ENCODE measurements at places on chromosomes 2 and 18. TPM values are rescaled to one million over a fixed set of nuclear protein-coding genes. Genes with fewer than 3 reads are reported as not detected.

REG1B gene
- not detected for total RNA-seq

RAX gene
- total RNA-seq = not detected

AFG3L2 gene
- total RNA-seq = 143 TPM

RGPD4 gene
- total RNA-seq = 0.10 TPM

COL4A3 gene
- total RNA-seq = 4.5 TPM

OST4 gene
- 374 TPM for total RNA-seq

CDH20 gene
- total RNA-seq = not detected

EFEMP1 gene
- 50.7 TPM for total RNA-seq

GRCh38 chr2:173159791-173160463 is 84.3 kb downstream of the MAP3K20 start:
- DNase-seq = peak; percentile 83

DNA sequence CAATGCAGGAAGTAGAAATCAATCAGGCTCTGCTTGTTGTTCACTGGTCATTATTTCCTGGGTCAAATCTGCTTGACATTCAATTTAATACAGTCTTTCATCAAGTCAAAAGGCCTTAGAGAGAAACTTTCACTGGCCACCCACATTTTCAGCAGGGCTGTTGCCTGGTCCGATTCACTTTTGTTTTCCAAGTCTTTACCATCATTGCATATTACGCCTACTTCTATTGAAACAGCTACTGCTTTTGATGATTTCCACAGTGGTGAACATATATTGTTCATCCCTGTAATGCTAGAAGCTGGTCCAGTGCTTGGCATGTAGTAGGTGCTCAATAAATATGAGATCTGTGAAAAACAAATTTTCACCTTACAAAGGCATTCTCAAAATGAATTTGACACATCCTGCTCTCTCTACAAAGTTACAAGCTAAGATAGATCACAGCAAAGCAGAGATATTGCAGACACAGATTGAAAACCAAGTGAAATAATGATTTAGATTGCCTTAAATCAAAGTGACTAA is 600.1 kb downstream of the ARHGAP15 start:
- DNase-seq = no peak

GRCh38 chr2:108594982-108595464 is 60.8 kb downstream of the LIMS1 start:
- no peak for DNase-seq

DNA sequence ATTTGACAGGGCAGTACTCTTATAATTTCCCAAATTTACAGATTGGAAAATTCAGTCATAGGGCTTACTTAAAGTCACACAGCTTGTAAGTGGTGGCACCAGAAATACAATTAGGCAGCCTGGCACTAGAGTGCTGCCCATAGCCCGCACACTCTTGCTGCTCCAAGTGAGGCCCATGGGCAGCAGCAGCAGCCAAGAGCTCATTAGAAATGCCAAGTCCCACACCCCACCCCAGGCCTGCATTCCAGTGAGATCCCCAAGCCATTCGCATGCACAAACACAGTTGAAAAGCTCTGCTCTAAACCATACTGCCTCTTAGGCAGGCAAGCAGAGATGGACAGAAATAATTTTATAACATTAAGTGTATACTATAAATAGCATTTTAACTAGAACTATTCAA is 379.3 kb upstream of the PKDCC start:
- no peak for DNase-seq

- no peak for DNase-seq
These were observed 75.8 kb upstream of the ZEB2 start for GRCh38 chr2:144595686-144596072.

GRCh38 chr2:42558827-42559226 is 9.6 kb upstream of the MTA3 start:
- no peak for DNase-seq

- DNase-seq = no peak
These were observed 332.5 kb upstream of the TNP1 start for GRCh38 chr2:217192366-217192765.

DNA sequence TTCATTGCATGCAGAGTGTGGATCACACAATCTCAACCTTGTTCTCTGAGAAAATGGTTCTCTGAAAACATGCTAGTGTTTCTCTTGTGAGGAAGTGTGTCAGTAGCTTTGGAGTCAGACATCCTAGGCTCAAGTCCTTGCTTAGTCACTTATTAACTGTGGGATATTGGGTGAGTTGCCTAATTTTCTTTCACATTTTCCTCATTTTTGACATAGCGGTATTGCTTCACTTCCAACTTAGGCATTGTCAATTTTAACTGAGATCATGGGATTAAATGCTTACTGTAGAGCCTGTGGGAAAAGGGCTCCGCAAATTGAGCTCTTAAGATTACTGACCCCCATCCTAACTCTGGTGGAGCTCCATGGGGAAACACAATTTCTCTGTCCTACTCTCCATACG is 622.2 kb downstream of the CNTNAP5 start:
- no peak for DNase-seq

DNA sequence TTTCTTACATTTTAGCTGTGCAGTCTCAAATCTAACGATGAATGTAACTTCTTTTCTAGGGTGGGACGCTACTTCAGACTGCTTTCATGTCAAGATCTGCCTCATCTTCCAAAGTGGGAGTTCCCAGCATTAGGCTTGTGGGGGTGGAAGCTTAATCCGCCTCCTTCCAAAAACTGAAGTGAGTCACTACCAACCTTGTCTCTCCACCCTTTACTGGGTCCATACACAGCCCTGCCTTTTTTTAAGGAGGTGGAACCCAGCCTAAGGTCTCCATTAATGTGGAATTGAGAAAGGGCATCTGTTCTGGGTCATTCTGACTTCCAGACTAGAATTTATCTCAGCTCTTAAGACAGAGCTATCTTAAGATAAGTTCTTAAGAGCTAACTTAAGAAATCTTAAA is 42.0 kb upstream of the NFE2L2 start:
- DNase-seq = no peak

GRCh38 chr2:203619267-203619878 is 84.3 kb upstream of the RAPH1 start:
- DNase-seq = no peak

- DNase-seq = no peak
These were observed 140.3 kb downstream of the CYRIA start for GRCh38 chr2:16525265-16525887.

GRCh38 chr2:108805782-108806181 is 19.2 kb downstream of the CCDC138 start:
- no peak for DNase-seq

GRCh38 chr18:39058386-39059000 is 1492.9 kb upstream of the CELF4 start:
- DNase-seq = no peak

DNA sequence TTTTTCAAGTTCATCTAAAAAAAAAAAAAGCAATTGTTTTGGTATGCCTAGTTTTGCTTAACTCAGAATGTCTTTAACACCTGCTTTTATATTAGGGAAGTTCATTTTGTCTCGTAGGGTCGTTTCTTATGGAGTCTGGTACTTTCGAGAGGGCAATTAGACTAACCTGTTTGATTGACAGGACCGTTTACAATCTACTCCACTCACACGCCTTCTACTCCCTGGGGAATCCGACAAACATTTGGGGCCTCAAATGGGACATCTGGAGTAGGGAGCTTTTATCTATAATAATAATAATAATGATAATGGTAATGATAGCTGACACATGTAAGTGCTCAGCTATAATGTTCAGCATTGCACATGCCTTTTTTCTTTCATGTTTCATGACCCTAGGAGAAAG is 261.6 kb upstream of the RASGRP3 start:
- no peak for DNase-seq

DNA sequence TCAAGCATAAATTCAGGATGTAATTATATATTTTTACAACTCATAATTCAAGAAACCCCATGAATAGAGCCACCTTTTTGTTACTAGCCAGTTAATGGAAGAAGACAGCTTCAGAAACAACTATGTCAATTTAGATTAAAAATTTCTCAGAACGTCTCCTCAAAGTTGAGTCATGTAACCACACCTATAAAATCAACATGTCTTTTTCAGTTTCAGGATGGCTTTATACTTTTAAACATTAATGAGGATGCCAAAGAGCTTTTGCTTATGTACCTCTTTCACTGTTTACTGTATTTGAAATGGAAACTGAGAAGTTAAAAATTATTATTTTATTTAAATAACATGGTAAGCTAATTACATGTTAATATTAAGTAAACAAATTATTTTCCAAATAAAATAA is 280.1 kb downstream of the PTH2R start:
- DNase-seq = no peak

- no peak for DNase-seq
These were observed 793.4 kb downstream of the SATB2 start for GRCh38 chr2:198664321-198664720.

DNA sequence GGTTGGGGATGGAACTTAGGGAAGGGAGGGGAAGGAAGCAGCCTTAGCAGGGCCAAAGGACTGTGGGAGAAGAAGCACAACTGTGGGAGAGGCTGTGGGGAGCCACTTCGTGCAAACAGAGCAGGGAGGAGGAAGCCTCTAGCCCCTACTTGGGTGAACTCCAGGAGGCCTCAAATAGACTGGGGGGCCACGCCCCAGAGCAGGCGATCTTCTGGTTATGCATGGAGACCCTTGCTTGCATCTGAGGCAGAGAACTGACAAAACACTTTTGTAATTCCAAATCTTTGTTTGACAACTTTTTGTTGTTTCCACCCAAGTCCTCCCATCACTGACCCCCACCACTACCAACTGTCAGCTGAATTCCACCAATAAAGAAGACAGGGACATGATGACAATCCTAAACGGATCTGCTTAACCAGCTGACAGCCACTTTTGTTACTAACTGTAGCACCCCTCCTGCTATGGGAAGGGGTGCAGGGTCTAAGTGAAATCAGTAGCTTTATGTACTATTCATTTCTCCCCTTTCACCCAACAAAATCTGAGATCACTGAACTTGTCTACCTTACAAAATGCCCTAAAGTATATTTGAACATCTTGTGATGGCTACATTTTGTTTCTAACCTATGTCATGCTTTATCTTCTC is 80.5 kb upstream of the CPO start:
- no peak for DNase-seq

DNA sequence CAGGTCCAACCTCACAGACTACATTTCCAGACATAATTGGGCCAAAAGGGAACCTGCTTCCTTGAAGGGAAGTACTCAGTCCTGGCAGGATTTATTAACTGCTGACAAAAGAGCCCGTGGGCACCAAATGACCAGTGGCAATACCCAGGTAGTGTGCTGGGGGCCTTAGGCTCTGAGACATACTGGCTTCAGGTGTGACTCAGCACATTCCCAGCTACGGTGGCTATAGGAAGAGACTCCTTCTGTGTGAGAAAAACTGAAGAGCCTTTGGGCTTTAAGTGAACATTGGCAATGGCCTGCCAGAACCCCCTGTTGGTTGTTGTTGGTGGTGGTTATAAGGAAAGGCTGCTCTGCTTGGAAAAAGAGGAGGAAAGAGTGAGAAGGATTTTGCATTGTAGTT is 401.8 kb downstream of the KCNJ3 start:
- no peak for DNase-seq

DNA sequence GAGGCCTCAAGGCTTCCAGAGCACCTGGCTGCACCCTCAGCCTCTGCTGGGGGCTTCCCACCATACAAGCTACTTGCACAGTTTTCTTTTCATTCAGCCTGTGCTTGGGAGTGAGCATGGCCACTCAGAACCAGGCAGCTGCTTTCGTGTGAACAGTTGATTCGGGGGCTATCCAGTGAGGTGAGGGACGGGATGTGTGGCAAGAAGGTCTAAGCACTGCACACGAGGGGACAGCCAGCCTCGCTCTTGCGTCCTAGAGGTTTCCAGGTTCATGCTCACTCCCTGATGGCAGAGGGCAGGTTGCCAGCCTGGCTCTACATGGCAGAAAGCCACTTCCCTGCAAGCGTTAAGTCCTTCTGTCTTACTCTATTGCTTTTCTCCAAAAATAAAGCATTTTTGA is 146.2 kb downstream of the MBP start:
- DNase-seq = no peak

DNA sequence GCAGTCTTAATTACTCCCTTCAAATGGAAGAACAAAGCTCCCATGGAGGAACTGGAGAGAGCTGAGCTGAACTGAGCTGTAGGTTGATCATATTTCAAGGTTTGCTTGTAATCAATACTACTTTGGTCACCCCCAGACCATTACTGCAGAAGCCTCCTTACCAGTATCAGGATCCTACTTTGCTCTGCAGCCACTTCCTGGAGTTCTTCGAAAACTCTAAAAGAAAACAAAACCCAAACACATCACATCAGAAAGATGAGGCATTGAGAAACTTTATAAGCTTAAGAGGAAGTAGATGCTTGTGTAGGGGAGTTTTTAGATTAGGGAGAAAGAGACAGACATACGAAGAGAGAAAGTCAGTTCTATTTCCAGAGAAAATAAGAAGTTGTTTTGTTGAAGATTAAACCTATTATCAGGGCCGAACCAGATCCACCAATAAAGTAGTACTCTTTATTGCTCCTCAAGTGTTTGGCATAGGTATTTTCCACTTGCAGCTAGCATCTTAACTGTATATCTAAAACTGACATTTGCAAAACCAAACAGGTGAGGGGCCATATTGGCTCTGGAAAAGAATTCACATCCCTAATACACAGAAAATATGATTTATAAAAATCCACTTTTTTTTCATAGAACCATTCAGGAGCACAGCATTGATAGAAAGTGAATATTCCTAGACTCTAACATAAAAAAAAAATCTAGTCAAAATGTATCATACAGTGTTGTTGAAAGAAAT is 166.9 kb upstream of the KLF7 start:
- no peak for DNase-seq

DNA sequence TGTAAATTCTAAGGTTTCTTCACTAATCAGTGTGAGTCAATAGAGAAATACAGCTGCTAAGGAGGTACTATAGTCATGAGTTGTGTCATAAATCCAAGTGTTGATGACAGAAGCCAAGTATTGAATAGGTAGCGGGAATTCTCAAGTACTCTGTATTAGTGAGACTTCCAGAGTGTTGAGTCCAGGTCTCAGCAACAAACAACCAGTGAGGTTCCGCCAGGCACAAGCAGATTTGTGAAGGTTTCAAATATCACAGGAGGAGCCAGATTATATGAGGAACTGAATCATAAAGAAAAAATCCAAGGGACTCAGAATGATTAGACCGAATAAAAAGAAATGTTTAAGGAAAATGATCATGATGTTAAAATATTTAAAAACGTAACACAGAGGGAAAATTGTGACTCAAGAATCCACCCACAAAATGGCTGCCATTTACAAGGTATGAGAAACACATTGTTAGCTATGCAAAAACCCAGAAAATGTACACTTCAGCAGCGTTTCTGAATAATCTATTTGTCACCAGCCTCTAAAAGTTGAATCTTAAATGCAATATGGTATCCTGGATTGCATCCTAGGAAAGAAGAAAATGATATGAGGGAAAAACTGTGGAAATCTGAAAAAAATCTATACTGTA is 27.3 kb upstream of the EVA1A start:
- no peak for DNase-seq

DNA sequence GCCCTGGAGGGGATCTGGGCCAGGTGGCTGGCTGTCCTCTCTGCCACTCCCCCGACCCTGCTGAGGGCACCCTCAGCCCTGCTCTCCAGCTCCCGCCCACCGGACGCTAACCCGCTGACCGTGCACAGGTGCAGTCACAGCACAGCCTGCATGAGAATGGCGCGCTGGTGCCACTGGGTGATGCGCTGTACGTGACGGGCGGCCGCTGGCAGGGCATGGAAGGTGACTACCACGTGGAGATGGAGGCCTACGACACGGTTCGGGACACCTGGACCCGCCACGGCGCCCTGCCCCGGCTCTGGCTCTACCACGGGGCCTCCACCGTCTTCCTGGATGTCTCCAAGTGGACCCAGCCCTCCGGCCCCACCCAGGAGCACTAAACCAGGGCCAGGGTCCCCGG is 8.1 kb upstream of the ERFE start:
- DNase-seq = no peak

- DNase-seq = no peak
These were observed 17.6 kb downstream of the IFT172 start for GRCh38 chr2:27471961-27472360.

- DNase-seq = no peak
These were observed 167.4 kb downstream of the GULP1 start for GRCh38 chr2:188459061-188459460.
